ENCODE measurements at places on chromosomes 12 and 14.

DNA sequence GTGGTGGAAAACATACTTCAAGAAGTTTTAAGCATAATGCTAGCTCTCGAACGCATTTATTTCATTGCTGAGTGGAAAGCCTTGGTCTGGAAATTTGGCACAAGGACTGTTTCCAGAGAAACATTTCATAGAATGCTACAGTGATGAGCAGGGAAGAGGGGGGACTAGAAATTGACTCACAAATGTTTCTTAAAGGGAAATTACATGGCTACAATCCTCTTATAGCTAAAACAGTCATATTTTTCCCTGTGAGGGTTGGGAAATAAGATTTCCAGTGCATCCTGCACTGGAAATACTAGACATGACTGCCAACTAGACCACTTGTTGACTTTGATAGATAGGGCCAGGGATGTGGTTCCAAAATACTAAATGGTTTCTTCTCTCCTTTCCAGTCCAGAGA lies 197.3 kb upstream of the RGS6 start:
- DNase-seq, result no peak

DNA sequence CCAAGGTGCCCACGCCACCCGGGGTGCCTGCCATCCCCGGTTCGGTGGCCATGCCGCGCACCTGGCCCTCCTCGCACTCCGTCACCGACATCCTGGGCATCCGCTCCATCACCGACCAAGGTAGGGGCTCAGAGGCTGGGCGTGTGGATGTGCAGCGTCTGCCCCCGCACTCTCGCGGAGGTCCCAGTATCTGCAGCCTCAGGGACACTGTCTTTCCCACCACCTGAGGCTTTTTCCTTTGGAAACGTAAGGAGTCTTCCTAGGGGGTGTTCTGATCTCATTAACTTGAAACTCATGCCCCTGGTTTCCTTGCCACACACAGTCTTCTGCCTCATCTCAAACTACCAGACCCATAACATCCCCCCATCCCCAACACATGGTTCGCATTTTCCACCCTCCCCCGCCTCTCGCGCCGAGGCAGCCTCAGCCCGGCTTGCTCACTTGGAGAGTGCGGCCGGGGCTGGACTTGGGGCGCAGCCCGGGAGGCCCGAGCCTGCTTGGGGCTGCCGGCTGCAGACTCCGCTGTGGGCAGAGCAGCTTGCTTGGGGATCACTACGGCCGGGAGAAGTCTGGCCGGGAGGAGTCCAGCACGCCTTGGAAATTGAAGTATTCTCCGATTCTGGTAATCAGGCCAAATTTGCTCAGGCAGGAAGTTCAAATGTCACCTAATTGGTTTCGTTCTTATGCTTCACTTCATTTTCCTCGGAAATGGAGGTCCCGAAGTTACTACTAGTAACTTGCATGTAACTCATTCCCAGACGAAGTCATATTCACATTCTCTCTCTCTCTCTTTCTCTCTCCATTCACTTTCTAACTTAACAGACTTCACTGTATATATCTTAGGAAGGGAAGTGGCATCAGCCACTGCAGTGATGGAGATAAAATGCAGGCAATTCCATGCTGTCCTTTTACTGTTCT lies 2.0 kb downstream of the PAX9 start:
- no peak for DNase-seq

DNA sequence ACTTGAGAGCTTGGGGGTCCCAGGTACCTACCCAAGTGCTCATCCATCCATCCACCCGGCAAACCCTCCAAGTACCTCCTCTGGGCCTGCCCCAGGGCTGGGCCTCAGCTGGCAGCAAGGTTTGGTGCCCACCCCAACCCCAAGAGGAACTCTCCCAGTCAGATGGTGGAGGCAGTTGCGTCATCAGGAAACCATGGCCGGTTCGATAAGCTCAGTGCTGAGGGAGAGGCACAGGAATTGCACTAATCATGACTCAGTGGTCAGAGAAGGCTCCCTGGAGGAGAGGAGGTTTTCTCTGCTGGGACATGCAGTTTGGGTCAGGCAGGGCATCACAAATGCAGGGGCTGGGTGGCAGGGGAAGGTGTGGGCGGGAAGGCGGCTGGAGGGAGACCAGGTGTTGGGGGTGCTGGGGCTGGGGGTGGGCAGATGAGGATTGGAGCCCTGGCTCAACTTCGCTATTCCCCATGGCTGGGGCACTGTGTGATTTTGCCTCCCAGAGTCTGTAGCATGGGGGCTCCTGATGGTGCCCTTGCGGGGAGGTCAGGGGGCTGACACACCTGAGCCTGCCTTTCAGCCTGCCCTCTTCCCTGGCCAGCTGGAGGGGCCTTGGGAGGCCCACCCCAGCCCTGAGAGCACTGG lies 32.2 kb downstream of the SH2B3 start:
- no peak for DNase-seq

DNA sequence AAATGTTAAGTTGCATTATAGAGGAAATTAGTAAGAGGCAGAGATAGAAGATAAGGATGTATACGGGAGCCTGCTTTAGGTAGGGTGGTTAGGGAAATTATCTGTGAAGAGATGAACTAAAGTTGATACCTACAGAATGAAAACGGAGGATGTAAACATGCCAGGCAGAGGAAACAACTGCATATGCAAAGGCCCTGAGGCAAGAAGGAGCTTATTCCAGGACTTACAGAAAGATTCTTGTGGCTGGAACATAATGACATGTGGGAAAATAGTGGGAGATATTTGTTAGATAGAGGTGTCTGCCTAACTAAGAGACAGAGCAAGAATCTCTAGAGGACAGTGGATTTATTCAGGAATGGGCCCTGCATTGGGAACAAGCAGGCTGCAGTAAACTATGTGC lies 16.2 kb upstream of the SERPINA1 start:
- DNase-seq, result no peak

DNA sequence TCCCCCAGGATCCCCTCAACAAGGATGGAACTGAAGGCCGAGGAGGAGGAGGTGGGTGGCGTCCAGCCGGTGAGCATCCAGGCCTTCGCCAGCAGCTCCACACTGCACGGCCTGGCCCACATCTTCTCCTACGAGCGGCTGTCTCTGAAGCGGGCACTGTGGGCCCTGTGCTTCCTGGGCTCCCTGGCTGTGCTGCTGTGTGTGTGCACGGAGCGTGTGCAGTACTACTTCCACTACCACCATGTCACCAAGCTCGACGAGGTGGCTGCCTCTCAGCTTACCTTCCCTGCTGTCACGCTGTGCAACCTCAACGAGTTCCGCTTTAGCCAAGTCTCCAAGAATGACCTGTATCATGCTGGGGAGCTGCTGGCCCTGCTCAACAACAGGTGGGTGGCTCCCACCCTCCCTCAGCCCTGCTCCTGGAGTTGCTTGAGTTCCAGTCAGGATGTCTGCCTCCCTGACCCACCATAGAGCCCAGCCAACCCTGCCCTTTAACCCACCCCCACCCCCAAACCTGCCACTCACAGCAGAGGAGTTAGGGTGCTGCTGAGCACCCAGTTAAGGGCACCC lies 1.4 kb downstream of the ASIC1 start:
- no peak for DNase-seq

DNA sequence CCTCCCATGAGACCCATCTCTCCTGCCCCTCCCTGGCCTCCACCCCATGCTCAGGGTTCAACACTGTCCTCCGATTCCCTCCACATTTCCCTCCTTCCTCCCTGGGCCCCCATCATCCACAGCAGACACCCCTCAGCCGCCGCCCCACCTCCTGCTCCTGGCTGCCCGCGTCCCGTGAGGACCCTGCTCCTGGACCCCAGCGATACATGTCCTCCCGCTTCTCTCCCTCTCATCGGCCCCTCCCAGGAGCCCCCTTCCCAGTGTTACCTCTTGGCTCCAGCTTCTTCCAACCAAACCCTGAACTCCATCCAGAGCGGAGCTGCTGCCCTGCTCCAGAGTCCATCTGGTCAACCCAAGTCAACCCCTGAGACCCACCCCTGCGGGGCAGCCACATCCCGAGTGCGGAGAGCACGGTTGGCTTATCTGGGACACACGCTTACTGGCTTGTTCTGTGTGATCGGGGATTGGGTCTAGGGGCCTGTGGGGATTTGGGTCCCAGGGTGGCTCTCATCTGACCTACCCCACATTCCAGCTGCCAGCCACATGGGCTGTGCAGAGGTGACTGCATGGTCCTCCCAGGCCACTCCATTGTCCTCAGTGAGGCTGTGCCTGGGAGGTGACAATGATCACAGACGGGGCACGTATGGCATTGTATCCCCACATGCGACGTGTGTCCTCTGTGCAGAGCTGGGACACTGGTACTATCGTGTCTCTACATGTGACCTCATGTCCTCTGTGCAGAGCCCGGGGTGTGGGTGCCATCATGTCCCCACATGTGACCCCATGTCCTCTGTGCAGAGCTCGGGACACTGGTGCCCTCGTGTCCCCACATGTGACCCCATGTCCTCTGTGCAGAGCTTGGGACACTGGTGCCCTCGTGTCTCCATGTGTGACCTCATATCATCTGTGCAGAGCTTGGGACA lies 333.6 kb downstream of the ADGRD1 start:
- no peak for DNase-seq

GRCh38 chr14:20341646-20342045 lies 1.8 kb upstream of the PARP2 start:
- no peak for DNase-seq
